ENCODE measurements at places on chromosomes 3 and 15.

DNA sequence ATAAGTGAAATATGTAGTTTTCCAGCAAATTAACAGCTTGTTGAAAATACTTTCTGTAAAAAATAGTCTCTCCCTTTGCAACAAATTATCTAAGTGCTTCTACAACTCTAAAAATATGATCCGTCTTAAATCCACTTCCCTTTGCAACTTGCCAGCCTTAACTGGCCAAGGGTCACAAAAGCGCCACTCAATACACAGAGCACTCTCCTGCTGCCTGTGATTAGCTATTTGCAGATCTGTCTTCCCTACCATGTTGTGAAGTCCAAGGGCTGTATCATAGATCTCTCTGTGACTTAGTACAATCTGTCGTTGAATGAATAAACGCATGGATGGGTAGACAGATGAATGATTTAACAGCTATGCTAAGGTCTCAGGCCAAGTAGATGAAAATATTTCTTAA lies 76.2 kb downstream of the ITGB5 start:
- DNase-seq: peak; percentile 40

DNA sequence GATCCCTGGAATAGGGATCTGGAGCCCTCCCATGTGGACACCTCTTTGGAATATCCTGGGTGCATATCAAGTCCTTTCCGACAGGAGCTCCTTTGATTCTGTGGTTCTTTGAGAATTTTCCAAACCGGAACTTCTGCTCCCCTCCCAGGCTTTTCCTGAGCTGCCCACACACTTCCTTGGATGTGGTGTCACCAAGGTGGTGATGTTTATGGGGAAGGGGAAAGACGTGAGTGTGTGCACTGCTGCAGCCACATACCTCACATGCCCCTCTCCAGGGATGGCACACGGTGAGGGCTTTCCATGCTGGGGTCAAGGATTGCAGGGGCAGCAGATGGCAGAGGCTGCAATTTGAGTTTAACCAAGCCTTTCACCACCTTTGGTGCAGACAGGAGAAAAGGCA lies 27.9 kb upstream of the PSTPIP1 start:
- no peak for DNase-seq

GRCh38 chr15:36877796-36878683 lies 222.3 kb downstream of the MEIS2 start:
- no peak for DNase-seq

DNA sequence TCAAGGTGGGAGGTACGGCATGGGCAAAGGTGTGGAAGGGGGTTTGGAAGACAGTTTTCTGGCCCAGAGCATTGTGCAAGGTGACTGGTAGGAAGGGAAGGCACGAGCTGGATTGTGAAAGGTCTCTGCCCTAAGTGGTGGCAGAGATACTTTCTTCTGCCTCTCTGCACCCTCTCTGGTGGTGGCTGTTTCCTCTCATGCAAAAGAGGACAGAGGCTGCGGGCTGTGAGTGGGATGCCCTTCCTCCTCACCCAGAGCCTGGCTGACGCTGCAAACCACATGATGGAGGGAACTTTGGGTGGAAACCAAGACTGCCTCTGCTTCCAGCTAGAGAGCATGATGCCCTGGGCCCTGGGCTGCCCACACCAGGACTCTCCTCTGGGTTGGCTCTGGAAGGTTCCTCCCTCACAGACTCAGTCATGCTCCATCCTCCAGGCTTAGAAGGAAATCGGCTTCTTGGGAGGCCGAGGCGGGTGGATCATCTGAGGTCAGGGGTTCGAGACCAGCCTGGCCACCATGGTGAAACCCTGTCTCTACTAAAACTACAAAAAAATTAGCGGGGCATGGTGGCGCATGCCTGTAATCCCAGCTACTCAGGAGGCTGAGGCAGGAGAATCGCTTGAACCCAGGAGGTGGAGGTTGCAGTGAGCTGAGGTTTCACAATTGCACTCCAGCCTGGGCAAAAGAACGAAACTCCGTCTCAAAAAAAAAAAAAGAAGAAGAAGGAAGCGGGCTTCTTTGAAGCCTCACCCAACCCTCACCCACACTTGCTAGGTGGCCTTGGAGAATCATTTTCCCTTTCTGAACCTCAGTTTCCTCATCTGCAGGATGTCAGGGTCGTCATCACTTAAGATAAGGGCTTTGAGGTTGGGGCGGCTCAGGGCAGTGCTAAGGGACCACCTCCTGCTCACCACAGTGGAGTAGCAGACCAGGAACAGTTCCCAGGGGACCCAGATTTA lies 8.3 kb downstream of the PSTPIP1 start:
- peak; percentile 62 for DNase-seq

DNA sequence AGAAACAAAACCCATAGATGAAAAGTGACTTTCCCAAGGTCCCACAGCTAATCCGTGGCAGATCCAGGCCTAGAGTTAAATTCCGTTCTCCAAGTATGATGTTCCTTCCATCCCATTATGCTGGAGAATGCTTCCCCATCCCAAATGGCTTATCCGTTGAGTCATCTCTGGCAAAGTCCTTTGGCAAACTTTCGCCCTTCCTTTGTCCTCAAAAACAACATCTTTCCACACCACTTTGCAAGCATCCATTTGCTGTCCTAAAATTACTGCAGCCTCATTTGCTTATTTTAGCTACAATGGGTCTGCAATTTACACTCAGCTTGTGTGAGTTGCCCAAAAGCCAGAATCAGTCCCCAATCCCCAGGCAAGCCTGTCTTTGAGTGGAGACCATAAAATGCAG lies 304.0 kb upstream of the TLE3 start:
- DNase-seq: no peak

DNA sequence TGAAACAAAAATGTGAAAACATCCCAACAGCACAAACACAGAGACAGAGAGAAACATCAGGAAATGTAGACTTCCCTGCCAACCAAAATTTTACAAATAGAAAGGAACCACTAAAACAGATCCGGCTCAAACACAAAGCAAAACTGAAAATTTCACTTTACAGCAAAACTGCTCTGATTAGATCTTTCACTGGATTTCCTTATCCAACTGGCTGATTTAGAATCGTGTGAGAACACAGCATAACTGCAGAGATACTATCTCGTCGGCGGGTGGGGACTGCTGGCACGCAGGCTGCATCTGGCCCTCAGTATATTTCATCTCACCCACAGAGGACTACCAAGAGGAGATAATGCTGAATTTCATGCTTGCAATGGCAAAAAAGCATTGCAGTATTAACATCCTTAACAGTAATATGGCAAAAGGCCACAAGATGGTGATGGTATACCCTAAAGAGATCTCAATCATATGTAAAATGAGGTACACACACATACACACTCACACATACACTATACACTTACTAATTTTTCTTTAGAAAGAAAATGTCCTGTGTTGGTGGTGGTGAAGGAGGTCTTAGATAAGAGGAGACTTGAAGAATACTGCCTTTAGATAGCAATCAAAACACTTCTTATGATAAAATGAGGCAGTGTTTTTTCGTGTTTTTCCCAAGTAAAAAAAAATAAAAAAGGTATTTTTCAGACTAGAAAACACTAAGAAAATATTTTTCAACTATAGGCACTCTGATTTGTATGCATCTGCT lies 10.6 kb upstream of the LEO1 start:
- peak; percentile 35 for DNase-seq

DNA sequence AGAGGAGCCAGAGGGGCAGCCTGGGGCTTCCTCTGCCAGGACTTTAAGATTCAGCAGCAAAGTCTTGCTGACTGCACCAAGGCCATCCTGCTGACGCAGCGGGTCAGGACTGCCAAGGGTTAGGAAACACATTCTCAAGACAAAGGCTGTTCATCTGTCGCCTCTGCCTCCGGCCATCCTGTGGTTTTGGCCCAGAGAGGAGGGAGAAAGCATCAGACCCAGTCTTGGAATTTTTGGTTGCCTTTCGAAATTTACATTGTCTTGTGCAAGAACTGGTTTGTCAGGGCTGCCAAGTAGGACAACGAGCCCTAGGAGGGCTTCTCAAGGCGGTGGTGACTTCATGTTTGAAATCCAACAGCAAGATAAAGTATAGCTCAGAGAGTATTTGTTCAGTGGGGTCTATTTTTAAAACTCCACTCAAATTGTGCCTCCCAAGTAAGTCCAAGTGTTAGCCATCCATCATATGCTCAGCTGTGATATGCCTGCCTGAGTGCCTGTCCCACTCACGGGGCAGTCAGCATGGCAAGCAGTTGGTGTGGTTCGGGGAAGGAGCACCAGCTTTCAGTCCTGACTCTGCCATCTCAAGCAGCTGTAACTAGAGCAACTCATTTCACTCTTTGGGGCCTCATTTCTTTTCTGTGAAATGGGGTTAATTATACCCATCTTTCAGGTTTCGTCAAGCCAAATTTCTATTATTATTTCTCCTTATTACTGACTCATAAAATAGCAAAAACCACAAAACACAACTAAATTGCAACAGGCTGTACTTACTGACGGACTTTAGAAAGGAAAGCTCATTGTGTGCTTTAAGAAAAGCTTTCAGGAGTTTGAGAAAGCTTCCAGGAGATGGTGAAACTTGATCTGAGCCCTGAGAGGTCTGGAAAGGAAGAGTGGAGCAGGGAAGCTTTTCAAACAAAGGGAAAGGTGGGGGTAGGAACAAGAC lies 42.4 kb upstream of the RHO start:
- peak; percentile 46 for DNase-seq

GRCh38 chr3:74067296-74067695 lies 442.6 kb upstream of the PDZRN3 start:
- no peak for DNase-seq

- DNase-seq: no peak
Observed at GRCh38 chr3:189076449-189076848, 95.3 kb upstream of the TPRG1 start.

DNA sequence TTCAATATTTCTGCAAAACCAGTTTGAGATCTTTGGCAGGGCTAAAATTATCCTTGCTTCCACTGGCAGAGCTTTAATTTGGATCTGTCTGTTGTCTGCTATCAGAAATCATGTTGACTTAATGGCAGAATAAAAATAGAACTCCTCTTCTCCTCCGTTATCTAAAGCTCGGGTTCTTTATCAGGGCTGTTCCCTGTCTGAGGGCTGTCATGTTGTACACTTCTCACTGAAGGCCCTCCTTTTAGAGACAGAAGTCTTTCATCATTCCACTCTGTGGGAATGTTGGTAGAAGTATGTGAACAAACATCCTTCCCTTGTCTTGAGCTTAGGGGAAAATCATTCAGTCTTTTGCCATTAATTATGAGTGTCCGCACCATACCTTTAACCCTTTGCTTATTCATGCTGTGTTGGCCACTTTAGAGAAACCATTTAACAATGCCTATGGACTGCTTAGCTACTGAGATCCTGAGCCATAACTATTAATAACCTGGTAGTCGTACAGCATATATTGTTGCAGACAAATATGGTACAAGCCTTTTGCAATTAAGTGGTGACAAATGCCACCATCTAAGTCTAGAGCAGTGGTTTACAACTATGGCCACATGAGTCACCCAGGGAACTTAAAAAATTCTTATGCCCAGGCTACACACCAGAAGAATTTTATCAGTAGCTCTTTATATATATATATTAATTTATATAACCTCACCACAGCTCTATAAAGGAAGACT lies 226.0 kb upstream of the TPM1 start:
- no peak for DNase-seq

Data from left colon (tissue), 2 donors.